ENCODE measurements at places on chromosomes 7 and 10.

DNA sequence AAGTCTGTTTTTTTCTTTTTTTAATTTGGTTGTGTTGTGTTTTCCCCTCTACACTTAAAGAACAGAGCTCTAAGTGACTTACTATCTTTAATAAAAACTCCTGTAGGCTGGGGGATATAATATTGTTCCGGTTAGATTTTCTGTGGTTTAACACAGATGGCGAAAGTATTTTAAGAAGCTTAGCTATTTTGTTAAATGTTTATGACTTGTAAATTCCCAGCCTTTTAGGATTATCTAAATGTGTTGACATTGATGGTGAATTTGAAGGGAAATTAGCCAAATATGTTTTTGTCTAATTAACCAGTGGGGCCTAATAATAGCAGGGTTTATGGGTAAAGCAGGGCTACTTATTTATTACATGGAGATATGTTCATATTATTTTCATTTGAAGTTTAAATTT lies 538.5 kb downstream of the INHBA start:
- no peak for DNase-seq

DNA sequence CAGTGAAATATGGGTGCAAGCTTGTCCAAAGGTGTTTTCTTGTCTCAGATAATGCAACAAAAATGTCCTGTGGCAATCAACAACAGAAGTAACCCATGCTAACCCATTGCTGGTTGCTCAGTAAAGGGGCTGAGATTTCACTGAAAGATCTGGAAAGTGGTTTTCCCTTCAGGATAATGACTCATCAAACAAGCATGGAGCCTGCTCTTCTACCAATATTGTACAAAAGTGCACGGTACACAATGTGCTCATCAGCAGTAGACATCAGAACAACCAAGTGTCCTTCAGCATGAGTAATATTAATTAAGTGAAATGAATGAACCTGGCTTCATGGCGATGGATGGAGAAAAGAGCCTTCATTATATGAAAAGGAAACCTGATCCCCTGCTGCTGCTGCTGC lies 287.1 kb upstream of the NEBL start:
- DNase-seq = no peak

DNA sequence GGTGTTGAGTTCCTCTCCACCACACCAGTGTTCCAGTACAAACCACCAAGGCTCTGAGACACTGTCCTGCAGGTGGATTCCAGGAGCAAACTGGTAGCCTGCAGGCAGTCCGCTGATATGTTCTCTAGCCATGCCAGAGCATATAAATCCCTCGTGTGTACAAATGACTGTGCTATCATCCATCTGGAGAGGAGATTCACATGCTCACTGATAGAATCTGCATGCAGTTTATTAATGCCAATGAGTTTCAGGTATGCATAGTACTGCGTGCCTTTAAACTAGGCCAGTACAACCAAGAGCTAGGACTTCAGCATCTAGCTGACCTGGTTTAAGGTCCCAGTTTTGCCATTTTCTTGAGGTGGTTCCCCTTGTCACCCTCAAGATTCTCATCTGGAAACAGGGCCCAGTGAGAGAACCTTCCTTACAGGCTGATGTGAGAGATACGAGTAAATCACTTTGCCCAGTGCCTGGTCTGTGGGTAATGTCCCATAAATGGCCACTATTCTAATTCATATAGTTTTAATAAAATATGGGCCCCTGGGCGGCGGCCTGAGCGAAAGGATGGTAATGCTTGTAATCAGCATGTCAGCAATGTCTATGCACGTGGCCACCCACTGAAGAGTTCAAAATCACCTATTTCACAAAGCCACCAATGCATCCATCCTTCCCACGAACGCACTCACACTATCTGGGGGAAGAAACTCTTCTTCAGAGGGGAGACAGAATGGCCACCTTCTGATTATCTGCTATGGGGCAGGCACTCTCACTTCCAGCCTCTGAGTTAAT lies 268.0 kb upstream of the ZMIZ1 start:
- no peak for DNase-seq

- DNase-seq = peak; percentile 59
Observed at GRCh38 chr10:124092250-124092859, 1.0 kb downstream of the CHST15 start.

GRCh38 chr10:3749011-3749410 lies 36.0 kb downstream of the KLF6 start:
- DNase-seq = no peak

GRCh38 chr10:45592926-45593325 lies 79.6 kb downstream of the ZFAND4 start:
- DNase-seq = no peak

DNA sequence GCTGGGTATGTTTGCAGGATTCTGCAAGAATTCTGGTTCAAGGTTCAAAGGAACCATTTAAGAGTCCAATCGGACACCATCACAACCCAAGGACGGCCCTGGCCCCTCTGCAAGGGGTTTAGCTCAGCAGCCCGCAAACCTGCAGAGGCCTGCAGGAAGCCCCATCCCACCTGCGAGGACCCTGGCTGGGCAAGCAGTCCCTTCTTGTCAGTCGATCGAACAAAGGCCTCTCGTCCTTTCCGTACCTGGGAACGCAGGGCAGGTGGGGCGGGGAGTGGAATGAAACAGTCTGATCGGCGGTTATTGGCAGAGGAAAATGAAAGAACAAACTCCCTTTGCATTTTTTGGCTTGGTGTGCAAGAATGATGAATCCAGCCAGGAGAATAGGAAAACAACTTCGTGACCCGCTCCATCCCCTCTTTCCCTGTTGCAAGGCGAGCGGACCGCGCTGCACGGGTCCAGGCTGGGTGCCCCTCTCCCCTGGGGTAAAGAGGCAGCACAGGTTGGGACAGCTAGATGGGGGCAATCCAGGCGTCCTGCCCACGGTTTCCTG lies 73.7 kb downstream of the INSIG1 start:
- no peak for DNase-seq

GRCh38 chr7:140889645-140890044 lies 35.1 kb downstream of the BRAF start:
- no peak for DNase-seq

- DNase-seq = no peak
Observed at GRCh38 chr7:2947058-2947780, 96.4 kb downstream of the CARD11 start.

DNA sequence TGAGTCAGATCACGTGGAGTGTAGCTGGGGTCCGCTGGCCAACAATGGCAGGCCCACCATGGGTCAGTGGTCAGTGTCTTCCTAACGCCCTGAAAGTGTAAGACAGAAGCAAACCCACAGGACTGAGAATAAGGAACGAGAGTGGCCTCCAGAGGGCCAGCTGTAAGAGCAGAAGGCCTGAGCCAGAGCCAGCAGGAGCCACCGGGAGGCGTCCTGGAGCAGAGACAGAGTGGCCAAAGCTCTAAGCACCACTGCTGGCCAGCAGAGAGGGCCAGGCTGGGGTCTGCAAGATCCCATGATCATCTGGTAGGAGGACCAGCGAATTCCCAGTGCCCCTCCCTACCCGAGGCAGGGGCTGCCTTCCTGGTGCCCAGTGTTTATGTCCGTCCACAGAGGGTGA lies 9.2 kb downstream of the CCDC201 start:
- DNase-seq = no peak

- no peak for DNase-seq
Observed at GRCh38 chr10:93541402-93542357, 24.8 kb upstream of the FFAR4 start.

DNA sequence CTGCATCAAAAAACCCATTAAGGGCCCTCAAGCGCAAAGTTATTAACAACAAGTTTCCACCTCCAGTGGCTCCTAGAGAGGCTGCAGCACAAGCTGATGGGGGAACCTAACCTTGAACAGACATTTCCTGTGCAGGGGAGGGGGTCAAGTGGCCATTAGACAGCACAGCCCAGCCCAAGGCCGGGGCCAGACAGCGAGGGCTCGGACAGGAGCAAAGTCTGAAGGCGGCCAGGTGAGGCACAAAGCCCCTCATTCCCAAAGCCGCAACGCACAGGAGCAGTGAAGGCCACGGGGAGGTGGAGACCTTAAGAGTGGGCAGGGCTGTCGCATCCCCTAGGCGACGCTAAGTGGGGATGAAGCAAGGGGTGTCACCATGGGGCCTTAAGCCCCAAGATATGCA lies 73.2 kb upstream of the ZNF746 start:
- DNase-seq = no peak

- DNase-seq = no peak
Observed at GRCh38 chr10:3902054-3902808, 117.2 kb upstream of the KLF6 start.

GRCh38 chr7:108102671-108103312 lies 27.4 kb downstream of the LAMB4 start:
- no peak for DNase-seq

DNA sequence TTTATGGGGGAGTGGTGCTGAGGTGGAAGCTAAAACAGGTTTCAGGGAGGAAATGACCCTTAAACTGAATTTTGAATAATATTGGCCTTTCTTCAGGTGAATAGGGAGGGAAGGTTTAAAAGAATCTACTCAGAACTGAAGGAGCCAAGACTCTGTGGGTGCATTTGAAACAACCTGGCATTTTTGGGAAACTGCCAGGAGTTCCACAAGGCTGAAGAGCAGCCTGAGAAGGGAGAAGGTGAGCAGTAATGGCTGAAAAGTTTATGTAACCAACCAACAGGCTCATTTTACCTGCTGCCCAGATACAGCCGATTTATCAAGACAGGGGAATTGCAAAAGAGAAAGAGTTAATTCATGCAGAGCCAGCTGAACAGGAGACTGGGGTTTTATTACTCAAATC lies 4.0 kb upstream of the PANK1 start:
- no peak for DNase-seq

DNA sequence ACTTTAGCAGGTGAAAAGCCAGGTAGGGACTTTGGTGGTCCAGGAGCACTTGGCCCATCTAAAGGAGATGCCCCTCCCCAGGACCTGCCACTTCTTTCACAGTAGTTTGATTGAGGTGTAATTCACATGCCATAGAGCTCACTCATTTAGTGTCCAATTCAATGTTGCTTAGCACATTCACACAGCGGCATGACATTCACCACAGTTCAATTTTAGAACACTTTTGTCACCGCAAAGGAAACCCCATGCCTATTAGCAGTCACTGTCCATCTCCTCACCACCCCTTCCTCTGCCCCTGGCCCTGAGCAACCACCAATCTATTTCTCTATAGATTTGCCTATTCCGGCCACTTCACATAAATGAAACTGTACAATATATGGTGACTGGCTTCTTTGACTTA lies 211.6 kb upstream of the ZMIZ1 start:
- DNase-seq = no peak

DNA sequence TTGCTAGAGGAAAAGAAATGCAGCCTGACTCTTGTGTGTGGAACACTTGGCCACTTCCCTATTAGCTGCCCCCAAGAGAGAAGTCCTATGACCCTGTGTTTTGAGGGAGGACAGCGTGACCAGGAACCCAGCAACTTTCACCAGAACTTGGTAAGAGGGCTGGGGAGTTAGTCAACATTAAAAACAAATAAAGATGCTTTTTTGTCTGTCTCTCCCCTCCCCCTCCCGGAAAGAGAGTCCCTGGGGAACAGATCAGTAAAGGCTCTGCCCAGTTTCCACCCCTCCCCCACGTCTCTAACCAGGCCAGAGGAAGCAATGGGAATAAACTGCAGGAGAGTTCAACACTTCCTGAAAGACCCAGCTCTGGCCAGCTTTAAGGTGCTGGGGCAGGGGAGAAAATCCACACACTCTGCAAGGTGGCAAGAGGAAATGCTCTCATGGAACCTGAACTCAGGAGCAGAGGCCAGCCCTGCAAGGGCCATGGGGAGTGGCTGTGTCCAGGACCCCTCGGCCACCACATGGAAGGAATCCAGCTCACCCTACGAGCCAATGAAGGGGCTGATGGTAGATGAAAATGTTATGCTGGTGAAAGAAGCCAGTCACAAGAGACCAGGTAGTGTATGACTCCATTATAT lies 21.5 kb downstream of the SH3PXD2A start:
- DNase-seq = no peak

- no peak for DNase-seq
Observed at GRCh38 chr7:34762764-34763163, 104.7 kb downstream of the NPSR1 start.

DNA sequence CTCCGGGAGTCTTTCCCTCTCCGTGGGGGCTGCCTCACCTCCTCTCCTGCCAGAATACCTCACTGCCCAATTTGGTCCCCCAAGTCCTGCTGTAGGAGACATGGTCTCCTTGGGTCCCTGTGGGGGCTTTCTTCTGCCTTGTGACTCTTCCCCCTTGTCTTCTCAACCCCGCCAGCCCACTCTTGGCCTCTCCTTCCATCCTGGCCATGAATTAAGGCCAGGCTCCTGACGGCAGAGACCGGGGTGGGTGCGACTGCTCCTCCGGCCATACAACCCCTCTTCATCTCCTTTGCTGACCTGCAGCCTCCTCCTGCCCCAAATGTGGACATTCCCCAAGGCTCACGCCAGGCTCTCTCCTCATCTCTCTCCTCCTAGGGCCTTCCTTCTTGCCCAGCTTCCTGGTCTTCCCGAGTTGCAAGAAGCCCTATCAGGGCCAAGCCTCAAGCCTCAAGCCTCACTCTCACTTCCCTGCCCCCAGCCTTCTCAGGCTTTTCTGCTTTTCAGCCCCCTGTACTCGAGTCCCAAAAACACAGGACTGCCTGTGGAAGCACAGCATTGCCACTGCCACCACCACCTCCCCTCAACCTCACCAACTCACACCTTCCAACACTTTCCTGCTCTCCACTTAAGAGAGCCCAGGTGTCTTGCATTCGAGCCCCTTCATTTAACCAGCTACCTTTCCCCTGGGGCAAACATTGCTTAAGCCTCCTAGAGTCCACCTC lies 1.3 kb downstream of the PNLIPRP2 start:
- no peak for DNase-seq

- peak; percentile 81 for DNase-seq
Observed at GRCh38 chr10:117541909-117542705, 439 bp upstream of the EMX2 start.

DNA sequence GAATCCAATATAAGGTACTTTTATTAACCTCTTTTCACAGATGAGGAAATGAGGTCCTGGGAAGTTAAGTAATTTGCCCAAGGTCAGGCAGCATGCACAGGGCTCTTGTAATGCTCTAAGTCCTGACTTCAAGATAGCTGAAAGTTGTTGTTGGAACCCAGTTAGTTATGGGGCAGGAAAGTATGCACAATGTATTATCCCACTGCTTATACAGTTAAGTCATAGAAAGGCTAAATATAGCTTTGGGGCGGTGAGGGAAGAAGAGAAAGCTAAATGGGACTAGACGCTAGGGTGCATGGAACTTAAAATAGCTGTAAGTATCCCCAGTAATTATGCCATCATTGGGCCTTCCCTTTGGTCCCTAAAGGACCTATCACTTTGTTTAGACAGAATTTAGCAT lies 9.2 kb downstream of the GLCCI1 start:
- no peak for DNase-seq

DNA sequence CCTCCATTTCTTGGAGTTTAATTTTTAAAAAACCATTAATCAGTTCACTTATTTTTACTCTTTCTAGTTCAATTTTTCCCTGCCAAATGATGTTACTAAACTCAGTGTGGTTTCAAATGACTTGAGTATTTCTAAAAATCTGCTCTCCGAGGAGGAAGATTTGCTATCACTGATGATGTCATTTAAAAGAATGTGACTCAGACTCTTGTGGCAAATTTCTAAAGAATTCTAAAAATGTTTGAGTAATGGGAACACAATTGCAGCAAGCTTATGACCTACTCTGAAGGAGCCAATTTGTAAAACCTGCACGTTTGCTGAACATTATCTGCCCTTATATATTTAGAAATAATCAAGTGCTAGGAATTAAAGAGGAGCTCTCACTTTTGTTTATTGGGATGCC lies 88.6 kb downstream of the SPAG6 start:
- no peak for DNase-seq

- DNase-seq = peak; percentile 61
Observed at GRCh38 chr10:33335801-33336581, 1.5 kb upstream of the NRP1 start.

- no peak for DNase-seq
Observed at GRCh38 chr10:85604136-85604725, 762.4 kb downstream of the GRID1 start.

Measured in MG63 (cell line).